Activated T-helper 2 cell treated with anti-CD3 and anti-CD28 coated beads, Interferon-gamma antibody, Interleukin-2, Interleukin-4, amounts not matched to agents 10 μg/mL and 5 μg/mL and 100 μg/mL, durations not matched to agents 14 hours and 24 hours and 36 hours (primary cell): ENCODE measurements at places on chromosomes 2 and 18. TPM values are rescaled to one million over a fixed set of nuclear protein-coding genes. Genes with fewer than 3 reads are reported as not detected.

- peaks cover 7% of the 10 kb centered on the region for H3K36me3 ChIP-seq
- H3K27ac ChIP-seq = no peak overlapping the region
- no peak overlapping the region for H3K4me3 ChIP-seq
- no peak for DNase-seq
Observed at GRCh38 chr2:24329700-24330099, 30.6 kb downstream of the ITSN2 start.

NAT8 gene
- total RNA-seq = not detected in 2 replicates

DNA sequence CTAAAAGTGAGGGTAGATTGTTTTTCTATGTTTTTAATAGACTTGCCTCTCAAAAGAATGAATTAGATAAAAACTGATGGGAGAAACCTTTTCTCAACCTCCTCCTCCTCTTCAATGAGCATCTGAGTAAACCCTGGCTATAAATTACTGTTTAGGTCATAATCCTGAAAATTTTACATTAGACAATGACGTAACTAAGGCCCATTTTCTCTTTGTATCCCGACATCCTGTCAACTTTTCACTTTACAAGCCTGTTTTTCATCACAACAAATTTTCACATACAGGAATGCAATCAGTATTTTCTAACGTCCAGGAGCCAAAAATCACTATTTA, 1.3 kb downstream of the SPIRE1 start:
- H3K36me3 ChIP-seq = peaks cover 12% of the 10 kb centered on the region
- H3K27ac ChIP-seq = peak overlapping the region; percentile 69
- no peak for DNase-seq
- H3K4me1 ChIP-seq = peaks cover 40% of the 10 kb centered on the region

- H3K27me3 ChIP-seq = peaks cover 64% of the 10 kb centered on the region
- no peaks in the 10 kb centered on the region for H3K36me3 ChIP-seq
- no peak for DNase-seq
- no peak overlapping the region for H3K27ac ChIP-seq
Observed at GRCh38 chr2:70775141-70775540, 7.1 kb upstream of the ADD2 start.

DNA sequence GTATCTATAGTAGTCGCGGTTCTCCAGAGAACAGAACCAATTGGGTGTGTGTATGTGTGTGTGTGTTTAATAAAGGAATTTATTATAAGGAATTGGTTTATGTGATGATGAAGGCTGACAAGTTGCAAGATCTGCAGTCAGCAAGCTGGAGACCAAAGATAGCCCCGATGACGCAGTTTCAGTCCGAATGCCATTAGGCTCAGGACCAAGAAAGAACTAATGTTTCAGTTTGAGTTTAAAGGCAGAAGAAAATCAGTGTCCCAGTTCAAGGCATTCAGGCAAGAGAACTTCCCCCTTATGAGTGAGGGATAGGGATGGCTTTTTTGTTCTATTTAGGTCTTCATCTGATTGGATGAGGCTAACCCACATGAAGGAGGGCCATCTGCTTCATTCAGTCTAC, 221.6 kb downstream of the HNMT start:
- no peaks in the 10 kb centered on the region for H3K36me3 ChIP-seq
- H3K27me3 ChIP-seq = no peaks in the 10 kb centered on the region
- H3K4me3 ChIP-seq = no peak overlapping the region
- no peak for DNase-seq
- no peaks in the 10 kb centered on the region for H3K4me1 ChIP-seq

GRCh38 chr2:159860581-159861310, 62.7 kb upstream of the CD302 start:
- no peak overlapping the region for H3K27ac ChIP-seq
- no peak for DNase-seq
- no peak overlapping the region for H3K4me3 ChIP-seq
- peaks cover 61% of the 10 kb centered on the region for H3K36me3 ChIP-seq
- H3K4me1 ChIP-seq = peaks cover 5% of the 10 kb centered on the region

- peaks cover 28% of the 10 kb centered on the region for H3K36me3 ChIP-seq
- no peaks in the 10 kb centered on the region for H3K27me3 ChIP-seq
- no peak overlapping the region for H3K4me3 ChIP-seq
- no peak overlapping the region for H3K27ac ChIP-seq
- no peak for DNase-seq
- no peaks in the 10 kb centered on the region for H3K4me1 ChIP-seq
Observed at GRCh38 chr2:232013701-232014353, 52.3 kb downstream of the DIS3L2 start.
